ENCODE measurements at places on chromosomes 3 and 15.

DNA sequence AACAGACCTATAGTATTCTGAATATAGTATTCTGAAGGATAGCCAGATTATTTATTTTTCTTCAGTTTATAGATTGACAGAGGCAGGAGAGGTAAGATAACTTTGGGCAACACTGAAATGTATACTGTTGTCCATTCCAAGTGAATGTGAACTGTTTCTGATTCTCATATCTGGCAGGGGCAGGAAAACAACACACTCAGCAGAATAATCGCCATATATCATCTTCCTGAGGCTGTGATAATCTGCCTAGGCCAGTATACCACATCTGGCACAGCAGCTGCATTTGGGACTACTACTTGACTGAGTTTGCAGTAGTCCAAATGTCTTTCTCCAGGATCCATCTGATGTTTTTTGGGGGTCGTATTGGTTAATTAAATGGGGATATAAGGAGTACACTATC lies 22.4 kb upstream of the SETD2 start:
- DNase-seq = no peak

DNA sequence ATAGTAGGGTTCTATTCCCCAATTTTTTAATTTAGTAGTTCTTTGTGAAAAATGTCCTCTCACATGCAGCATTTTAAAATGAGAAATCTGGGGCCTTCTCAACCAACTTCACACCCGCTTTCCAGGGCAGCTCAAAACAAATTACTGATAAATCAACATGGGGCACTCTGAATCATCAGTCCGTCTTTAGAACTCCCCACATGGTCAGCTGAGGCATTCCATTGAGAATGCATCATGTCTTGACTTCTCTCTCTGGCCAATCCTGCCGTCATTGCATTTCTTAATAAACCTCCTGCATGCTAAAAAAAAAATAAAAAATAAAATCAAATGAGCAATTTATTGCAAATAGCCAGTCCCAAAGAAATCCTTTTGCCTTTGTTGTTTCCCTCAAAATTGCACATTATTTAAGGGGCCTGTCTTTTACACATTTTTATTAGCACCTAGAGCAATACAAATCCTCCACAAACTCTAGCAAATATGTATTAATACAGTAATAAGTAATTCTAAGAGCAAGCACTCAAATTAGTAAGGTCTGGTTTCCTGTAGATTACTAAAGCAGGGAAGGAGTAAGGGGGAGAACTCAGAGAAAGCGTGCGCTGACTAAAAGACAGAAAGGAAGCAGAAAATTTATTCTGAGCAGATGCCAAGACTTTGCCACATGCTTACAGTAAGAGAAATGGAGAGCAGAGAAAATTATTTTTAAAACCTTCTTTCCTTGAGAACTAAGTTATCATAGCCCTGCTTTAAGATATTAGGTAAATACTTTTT lies 175.7 kb downstream of the TNIK start:
- DNase-seq = no peak

DNA sequence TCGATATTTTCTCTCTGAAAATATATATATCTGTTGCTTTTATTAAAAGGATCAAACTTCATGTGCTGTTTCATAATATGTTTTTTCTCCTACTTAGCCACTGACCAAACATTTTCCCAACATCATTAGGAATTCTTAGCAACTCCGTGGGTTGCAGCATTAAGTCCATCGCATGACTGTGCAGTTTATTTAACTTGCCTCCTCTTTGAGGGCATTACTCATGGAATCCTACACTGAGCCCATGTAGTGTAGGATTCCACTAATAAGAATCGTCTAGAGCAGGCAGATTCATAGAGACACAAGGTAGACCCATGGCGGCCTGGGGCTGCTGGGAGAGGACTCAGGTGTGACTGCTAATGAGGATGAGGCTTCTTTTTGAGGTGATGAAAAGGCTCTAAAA lies 49.3 kb downstream of the CMTM6 start:
- no peak for DNase-seq

- DNase-seq = no peak
Observed at GRCh38 chr15:69810431-69811354, 287.0 kb downstream of the TLE3 start.

Data from SHP77 treated with DMSO at 0.1 percent for 48 hours (cell line).